CD4-positive, alpha-beta T cell treated with Interleukin-15 for 4 hours (primary cell): ENCODE measurements at places on chromosomes 5 and 9.

GRCh38 chr5:52786949-52787599, 642 bp upstream of the ITGA1 start:
- peak; percentile 63 for DNase-seq

GRCh38 chr9:97985058-97985861, 2.1 kb downstream of the ANP32B start:
- peak; percentile 38 for DNase-seq

- no peak for DNase-seq
These were observed 1912.8 kb upstream of the NUDT12 start for GRCh38 chr5:105475401-105475800.

DNA sequence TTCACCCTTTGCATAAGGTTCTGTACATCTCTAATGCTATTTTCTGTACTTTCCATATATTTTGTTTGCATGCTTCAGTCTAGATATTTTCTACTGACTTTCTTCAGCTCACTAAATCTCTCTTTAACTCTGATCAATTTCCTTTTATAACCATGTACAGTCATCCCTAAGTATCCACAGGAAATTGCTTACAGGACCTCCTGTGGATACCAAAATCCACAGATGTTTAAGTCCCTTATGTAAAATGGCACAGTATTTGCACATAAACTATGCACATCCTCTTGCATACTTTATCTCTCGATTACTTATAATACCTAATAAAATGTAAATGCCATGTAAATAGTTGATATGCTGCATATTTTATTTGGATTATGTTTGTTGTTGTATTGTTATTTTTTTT, 442.1 kb downstream of the TLE4 start:
- no peak for DNase-seq

- DNase-seq, result no peak
These were observed 119.7 kb upstream of the ABCA1 start for GRCh38 chr9:105047742-105048041.

- no peak for DNase-seq
These were observed 96.5 kb upstream of the ERCC6L2 start for GRCh38 chr9:95778957-95779356.

DNA sequence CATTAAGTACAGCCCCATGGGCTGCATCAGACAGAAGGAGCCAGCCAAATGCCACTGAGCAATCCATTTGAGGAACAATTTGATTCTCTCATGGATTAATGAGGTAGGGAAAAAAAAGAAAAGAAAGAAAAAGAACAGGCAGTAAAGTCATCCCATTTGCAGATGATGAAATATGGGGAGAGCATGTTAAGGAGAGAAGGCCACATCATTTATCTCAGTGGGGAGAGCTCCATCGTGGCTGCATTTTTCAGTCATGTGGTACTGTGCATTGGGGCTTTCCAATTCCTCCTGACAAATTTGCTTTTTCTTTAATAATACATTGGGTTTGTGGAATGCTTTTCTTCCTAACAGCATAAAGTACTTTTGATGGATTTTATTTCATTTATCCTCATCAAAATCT, 375.2 kb upstream of the TLE4 start:
- no peak for DNase-seq

- DNase-seq, result no peak
These were observed 9.7 kb upstream of the PSMD5 start for GRCh38 chr9:120852240-120853010.

GRCh38 chr5:142295084-142295758, 29.6 kb downstream of the SPRY4 start:
- DNase-seq, result no peak

- DNase-seq, result no peak
These were observed 36.2 kb downstream of the SNX18 start for GRCh38 chr5:54553659-54554207.

- no peak for DNase-seq
These were observed 623.3 kb downstream of the HINT1 start for GRCh38 chr5:130541617-130542221.

- no peak for DNase-seq
These were observed 6.3 kb downstream of the PDCL start for GRCh38 chr9:122822056-122822455.

- DNase-seq, result peak; percentile 10
These were observed 50.6 kb downstream of the DEPDC1B start for GRCh38 chr5:60649288-60649917.

DNA sequence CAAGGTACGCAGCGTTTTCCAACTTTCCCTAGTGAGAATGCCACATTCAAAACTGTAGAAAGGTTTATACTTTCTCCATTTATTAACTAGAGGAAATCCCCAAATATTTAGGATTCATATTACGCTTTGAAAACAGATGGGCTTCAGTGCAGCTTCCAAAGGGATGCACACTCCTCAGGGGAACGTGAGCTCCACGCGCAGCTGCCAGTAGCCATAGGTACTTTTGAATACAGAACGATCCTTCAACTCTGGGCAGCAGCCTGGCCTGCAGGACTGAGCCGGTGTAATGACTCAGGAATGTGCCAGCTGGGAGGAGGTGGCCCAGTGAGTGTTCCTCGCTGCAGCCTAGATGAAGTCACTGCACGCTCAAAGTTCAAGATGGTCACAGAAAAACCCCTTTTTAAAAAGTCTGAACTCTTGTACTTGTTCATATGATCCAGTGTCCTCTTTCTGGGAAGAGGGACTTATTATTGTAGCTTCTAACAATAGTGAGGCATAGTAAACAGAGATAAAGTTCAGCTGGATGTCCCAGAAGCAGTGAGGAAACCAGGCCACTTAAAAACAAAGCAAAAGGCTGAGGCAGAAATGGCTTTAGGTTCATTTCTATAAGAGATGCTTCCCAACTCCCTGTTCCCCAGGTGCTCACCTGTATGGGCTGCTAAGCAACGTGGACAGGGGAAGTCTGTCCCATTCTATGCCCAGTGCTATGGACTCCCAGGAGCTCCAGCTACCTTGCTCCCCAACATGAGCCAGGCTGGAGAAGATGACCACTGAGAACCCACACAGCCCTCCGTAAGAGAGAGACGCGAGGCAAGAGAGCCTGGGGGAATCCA, 130.0 kb downstream of the LHFPL2 start:
- no peak for DNase-seq

- no peak for DNase-seq
These were observed 11.4 kb downstream of the CAMK2A start for GRCh38 chr5:150278046-150278730.

DNA sequence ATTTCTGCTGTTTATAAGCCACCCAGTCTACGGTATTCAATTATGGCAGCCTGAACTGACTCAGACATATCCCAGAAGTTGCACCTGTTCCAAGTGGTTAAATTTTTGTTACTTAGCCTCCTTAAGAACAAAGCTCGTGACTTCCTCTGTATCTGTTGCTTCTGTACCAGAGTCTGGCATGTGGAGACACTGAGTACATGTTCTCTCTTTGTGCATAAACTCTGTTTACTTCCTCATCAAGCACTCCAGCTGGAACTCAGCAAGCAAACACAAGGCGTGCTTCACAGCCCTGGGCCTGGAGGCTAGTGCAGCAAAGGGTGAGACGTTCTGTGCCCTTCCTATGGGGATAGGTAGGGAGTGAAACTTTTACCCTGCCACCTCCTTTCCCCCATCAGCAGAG, 19.0 kb downstream of the C9orf152 start:
- no peak for DNase-seq

DNA sequence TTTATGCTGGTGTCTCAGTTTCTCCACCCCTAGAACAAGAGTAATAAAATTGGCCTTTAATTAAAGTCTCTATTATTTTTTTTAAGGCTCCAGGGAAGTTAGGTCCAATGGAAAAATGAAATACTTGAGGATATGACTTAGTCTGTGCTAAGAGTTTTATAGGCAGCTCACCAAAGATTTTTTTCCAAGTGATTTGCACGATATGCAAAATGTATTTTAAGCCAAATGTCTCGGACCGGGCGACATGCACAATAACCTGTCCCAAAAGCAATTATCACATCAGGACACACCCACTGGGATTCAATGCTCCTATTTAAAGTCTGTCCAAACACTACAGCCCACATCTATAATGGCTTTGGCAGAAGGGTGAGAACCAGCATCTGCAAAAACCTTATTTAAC, 136.1 kb upstream of the ANKH start:
- no peak for DNase-seq

GRCh38 chr5:88727705-88728313, 155.2 kb downstream of the MEF2C start:
- no peak for DNase-seq

DNA sequence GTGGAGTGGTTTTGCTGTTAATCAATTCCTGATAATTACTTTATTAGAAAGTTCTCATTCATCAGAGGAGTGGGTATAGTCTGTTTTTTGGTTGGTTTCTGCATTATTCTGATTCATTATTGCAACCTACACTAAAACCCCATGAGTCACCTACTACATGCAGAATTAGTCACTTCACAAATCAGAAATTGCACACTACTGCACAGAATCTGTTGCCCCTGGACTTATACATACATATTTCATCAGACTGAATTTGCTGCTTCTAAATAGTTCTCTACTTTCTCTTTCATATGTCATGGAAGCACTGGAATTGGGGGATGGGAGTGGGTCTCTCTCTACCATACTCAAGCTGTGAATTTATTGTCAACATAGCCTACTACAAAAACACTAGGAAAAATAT, 585.1 kb downstream of the DNAH5 start:
- no peak for DNase-seq

- no peak for DNase-seq
These were observed 177.2 kb downstream of the PBX3 start for GRCh38 chr9:125924351-125924750.

- DNase-seq, result no peak
These were observed 29.8 kb downstream of the VAV2 start for GRCh38 chr9:133962341-133962740.

- no peak for DNase-seq
These were observed 131.7 kb downstream of the DAB2IP start for GRCh38 chr9:121783111-121783510.

DNA sequence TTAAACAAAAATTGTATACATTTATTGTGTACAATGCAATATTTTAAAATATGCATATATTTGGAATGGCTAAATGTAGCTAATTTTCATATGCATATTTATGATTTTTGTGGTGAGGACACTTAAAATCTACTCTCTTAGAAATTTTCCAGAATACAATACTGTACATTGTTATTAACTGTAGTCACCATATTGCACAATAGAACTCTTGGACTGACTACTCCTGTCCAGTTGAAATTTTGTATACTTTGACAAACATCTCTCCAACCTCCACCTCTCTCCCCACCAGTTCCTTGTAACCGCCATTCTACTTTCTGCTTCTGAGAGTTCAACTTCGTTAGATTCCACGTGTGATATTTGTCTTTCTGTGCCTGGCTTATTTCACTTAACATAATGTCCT, 49.2 kb upstream of the TAF11L2 start:
- DNase-seq, result no peak

DNA sequence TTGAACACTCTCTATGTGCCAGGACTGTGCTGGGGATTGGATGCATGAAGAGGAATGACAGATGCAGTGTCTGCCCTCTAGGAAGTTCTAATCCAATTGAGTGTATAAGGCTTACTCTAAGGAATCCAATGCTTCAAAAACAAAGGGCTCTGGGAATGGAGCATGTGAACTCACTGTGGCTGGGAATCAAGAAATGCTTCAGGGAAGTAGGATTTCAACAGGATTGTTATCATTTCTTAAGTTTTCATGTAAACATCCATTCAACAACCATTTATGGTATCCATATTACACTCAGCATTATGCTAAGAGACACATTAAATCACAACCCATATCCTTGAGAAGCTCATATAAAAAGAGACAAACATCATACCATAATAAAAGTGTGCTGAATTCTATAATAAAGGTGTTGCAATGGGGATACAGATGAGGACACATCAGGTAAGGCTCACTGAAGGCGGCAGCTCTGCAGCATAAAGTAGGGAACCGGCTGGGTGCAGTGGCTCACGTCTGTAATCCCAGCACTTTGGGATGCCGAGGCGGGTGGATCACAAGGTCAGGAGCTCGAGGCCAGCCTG, 11.3 kb downstream of the SIL1 start:
- DNase-seq, result no peak

DNA sequence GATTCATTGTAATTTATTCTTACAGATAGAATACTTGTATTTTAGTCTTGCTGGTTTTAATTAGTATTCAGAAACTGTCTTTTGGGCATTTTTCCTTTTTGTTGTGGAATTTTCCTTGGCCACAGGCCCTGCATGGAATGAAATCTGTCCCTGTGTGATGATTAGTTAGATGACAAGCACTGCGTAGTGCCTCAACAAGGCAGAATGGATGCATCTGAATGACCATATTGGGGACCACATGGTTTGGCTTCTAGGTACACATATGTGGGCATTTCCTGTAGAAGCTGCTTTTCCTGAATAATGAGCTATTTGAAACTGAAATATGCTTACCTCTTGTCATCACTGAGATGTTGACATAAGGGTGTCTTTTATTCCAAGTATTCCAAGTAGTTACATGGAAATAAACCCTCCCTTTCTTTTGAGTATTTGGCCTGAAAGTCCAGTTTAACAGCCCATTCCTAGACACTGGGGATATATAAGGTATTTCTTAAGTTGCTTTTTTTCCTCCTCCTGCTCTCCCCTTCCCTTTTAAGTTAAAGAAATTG, 147.3 kb downstream of the YTHDC2 start:
- no peak for DNase-seq

DNA sequence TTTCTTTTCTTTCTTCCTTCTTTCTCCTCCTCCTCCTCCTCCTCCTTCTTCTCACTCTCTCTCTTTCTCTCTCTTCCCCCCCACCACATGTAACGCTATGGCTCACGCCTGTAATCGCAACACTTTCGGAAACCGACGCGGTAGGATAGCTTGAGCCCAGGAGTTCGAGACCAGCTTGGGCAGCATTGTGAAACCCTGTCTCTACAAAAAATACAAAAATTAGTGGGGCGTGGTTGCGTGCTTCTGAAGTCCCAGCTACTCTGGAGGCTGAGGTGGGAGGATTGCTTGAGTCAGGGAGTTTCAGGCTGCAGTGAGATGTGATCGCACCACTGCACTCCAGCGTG, 736 bp upstream of the GLDC start:
- DNase-seq, result no peak

DNA sequence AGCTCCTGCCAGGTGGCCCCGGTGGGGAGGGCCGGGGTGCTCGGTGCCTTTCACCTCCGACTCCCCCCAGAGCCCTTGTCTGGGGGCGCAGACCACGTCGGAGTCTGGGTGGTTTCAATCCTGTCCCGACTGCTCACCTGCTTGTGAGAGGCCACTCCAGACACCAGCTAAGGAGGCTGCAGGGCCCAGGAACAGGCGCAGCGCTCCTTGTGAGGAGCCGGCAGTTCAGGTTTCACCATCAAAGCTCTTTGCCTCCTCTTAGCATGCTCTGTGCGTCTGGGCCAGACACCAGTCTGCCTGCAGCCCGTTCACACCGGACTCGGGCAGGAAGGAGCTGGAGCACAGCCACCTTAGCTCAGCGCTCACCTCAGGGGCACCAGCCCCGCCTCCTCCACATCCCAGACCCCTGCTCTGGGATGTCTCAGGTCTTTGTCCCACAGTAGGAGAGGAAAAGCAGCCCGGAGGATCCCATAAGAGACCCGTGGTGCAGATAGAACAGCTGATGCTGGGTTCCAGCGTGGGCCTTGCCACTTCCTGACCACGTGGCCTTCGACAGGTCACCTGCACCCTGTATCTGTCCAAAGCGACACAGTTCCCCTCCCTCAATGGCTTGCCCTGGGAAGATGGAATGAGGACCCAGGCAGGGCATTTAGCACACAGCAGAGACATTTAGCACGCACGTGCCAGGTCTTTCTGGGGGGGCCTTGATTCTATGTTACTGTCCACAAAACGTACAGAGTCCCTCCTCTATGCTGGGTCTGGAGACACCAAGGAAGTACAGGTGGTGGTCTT, 106.2 kb upstream of the LMX1B start:
- no peak for DNase-seq
